ENCODE measurements at places on chromosomes 12 and 14.

- DNase-seq: no peak
Observed at GRCh38 chr14:77071938-77072388, 26.1 kb upstream of the CIPC start.

DNA sequence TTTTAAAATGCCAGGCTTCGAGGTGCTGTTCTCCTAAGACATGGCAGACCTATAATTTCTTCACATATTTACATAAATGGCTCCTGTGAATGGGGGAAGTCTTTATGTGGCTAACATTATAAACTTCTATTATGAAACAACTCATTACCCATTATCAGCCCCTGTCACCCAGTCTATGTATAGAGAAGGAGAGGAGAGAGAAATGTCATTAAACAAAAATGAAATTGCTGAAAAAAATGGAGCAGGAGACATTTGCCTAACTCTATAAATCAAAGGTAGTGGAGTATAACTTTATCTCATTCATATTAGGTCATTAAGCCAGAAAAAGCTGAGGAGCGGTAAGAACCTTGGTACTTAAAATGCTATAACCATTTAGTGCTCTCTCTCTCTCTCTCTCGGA, 71.9 kb upstream of the KRR1 start:
- no peak for DNase-seq

DNA sequence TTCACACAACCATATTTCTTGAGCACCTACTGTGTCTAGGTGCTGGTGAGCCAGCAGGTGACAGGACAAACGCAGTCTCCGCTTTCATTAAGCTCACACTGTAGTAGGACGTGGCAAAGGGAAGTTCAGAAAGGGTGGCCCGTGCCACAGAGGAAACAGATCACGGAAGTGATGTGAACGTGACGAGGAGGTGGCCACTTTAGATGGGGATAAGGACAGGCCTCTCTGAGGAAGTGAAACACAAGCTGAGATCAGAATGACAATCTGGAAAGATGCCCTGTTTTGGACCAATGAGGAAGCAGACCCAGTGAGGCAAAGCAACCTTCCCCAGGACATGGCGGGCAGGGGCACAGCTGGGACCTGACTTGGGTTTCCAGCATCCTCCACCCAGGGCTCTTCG, 127.4 kb upstream of the PRMT8 start:
- DNase-seq: no peak

DNA sequence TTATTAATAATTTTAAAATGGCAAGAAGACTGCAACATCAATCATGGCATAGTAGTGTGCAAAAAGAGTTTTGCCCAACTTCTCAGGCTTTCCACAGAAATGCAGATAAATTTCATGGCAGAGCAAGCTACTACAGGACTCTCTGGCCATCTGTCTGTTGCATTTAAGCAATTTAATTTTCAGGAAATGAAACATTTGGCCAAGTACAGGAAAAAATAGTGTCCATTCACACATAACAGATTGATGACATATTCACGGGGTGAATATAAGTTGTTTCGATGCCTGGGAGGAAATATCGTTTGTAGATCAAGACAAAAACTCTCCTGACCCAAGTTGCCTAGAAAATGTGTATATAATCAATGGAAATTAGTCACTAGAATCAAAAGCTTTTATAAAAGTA, 324.0 kb downstream of the PRKD1 start:
- DNase-seq: no peak

GRCh38 chr12:31015215-31015614, 58.4 kb upstream of the DDX11 start:
- no peak for DNase-seq

DNA sequence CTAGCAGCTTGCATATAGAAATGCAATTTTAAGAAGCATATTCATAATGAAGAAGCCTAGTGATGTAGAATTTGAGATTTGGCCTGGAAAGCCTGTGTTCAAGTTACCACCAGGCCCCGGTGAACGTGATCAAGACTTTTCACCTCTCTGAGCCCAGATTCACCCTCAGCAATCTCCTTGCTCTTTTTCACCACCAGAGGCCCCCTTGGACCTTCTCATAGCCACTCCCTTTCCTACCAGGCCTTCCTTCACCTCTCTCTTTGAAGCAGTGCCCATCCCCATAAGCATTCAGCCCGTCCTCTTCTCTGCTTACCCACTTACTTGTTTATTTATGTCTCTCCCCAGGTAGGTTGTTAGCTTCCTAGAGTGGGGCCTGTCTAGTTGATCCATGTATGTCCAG, 1280.9 kb downstream of the AACS start:
- no peak for DNase-seq

GRCh38 chr14:49621114-49621881, 699 bp downstream of the MGAT2 start:
- peak; percentile 66 for DNase-seq

DNA sequence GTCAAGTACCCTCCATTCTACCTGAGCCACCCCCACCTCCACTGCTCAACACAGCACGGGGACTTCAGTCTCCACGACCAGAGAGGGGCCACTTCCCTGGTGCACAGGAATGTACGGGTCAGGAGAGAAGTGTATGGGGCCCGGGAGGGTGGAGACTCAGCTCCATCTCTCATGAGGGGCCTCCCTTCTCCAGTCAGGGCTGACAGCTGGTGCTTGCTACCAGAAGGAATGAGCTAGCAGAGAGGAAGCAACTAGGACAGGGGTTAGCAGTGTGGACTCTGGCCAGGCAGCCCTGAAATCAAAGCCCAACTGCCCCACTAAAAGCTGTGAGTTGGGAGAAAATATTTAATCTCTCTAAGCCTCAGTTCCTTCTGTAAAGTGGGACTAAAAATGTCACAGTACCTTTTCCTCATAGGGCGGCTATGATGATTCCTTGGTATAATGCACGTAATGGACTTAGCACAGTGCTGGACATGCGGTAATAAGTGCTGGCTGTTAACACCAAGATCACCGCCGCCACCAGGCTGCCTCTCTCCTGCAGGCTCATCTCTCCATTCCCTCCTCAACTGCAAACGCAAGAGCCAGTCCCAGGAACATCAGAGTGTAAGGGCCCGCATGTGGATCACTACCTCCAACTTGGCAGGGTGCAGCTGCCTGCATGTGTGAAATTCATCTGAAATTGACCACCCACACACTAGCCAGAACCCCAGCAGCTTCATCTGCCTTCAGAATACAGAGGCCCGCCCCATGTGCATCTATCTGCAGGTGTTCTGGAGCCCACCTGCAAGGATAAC, 14.6 kb downstream of the ACTN1 start:
- peak; percentile 83 for DNase-seq

DNA sequence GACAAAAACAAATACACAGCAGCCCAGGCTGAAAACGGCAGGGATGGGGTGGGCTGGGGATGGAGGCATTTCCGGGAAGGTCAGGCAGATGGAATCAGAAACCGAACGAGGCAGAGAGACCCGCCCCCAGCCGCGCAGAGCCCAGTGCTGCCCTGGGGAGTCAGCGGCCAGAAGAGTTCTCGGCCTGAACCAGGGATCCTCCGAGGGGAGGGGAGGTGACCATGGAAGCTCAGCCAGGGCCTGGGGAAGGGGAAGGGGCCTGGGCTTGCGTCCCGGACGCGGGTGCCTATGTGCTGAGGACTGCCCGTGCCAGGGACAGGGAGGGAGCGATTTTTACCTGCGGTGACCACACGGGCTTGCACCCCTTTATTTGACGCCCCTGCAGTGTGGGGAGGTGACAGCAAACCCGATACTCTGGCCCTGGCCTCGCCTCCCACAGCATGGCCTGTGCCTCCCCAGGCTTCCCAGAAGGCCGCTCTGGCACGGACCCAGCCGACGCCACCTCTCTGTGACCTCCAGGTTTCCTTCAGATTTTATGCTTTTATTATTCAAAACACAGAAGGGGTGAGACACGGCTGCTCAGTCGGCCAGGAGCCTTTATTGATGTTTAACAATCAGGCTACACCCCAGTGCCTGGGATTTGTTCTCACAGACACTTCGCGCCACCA, 7.7 kb downstream of the LRCOL1 start:
- DNase-seq: no peak

- DNase-seq: no peak
Observed at GRCh38 chr14:105056303-105056831, 8.9 kb downstream of the GPR132 start.

- DNase-seq: peak; percentile 62
Observed at GRCh38 chr12:100216337-100216736, 15.7 kb downstream of the ACTR6 start.

GRCh38 chr12:117092511-117092780, 6.8 kb downstream of the TESC start:
- DNase-seq: no peak

DNA sequence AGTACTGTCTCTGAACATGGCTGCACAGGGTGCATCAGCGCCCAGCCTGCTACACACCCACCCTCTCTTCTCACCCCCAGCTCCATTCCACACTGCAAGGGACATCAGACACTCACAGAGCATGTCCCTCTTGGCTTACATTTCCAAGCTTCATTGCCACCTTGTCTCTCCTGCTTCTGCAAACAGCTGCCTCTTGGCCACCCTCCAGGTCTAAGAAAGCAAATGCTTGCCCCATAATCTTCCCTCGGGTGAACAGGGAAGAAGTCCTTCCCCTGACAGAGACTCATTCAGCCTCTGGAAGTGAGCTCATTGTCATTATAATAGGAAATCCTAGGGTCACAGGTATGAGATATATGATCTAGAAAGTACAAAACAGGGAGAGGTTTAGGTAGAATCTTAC, 505.2 kb downstream of the RMST start:
- no peak for DNase-seq

DNA sequence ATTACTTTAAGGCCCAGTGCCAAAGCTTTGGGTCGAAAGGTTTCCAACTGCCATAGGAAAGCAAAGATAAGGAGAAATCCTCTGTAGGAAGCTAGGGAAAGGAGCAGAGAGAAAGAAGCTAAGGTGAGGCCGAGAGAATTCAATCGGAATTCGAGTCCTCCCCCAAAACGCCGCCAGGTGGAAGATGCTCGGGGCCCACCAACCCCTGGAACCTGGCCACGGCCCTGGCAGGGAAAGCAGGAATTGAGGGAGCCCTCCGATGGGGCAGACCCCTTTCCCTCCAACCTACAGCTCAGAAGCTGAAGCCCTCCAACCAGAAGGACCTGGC, 498 bp downstream of the GMFB start:
- peak; percentile 46 for DNase-seq

DNA sequence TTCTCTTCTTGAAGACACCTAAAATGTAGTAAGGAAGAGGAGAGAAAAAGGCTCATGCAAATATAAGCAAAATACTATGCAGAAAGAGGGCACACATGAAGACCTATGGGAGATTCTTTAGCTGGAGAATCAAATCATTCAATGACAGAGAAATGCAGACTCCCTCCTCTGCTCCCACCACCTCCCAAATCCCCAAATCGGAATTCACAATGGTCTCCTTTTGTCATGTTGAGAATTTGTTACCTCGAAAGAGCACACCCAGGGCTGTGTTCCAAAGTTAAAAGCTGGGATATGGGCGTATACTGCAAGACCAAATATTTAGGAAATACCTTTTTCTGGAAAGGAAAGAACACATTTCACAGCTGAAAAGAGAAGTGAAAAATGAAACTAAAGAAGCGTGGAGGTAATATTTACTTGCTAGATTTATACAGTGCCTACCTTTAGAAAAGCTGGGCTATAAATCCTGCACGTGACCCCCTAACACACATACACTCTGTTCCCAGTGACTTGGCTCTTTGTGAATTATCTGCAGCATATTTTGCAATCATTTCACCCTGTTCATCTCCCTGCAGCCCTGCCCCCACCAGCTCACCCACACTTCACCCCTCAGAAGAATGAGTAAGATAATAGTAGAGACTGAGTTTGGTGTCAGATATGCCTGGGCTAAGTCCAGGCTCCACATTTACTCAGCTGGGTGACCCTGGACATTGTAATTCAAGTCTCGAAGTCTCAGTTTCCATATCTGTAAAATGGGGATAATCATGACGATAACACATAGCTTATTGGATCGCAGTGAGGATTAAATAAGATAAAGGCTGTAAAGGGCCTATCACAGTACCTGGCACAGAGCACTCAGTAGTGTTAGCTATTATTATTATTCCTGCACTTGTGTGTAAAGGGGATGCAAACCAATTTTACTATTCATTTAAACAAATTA, 2.9 kb upstream of the CACNA1C start:
- peak; percentile 92 for DNase-seq

DNA sequence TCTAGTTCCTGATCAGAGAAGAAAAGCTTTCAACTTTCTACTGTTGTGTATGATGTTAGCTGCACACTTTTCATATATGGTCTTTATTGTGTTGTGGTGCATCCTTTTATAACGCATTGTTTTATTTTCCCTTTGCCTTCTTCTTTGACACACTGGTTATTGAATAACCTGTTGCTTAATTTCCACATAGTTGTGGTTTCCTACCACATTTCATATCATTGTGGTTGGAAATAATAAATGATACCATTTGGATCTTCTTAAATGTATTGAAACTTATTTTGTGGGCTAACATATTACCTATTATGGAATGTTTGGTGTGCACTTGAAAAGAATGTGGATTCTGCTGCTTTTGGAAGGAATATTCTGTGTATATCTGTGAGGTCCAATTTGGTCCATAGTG, 64.9 kb downstream of the GPHN start:
- DNase-seq: no peak

- no peak for DNase-seq
Observed at GRCh38 chr14:60848066-60848465, 113.5 kb downstream of the MNAT1 start.

GRCh38 chr12:132522592-132523380, 32.8 kb downstream of the FBRSL1 start:
- DNase-seq: no peak

GRCh38 chr12:68370006-68370590, 37.9 kb upstream of the MDM1 start:
- no peak for DNase-seq

- no peak for DNase-seq
Observed at GRCh38 chr12:24796876-24797275, 152.0 kb downstream of the BCAT1 start.

DNA sequence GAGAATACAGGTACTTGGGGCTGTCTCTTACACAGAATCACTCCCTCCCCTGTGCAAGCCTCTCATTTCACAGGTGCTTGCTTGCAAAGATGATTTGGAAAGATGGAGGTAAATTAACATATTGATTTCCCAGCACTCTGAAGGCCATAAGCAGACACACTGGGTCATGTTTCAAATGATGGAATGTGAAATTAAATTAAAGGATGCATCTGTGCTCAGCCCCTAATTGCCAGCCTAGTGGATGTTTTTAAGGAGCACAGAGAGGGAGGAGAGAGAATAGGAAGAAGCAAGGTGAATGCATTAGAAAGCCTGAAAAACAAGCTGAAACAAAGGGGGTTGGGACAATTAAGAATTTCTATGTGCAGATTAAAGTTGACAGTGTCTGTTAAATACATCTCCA, 96.1 kb upstream of the GRIP1 start:
- no peak for DNase-seq

DNA sequence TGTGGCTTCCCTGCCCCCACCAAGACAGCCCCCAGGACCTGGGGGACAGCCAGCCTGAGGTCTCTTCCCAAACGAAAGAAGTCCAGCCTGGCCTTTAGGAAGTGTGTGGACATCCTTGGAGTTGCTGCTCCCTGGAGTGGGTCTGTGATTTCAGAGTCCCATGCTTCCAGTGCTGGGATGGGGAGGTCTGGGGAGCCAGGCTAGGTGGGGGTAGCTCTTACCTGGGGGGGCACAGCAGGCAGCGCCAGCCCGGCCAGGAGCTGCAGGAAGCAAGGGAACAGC, 509 bp downstream of the PGF start:
- DNase-seq: no peak

- peak; percentile 60 for DNase-seq
Observed at GRCh38 chr12:1797011-1797901, 23.1 kb upstream of the LRTM2 start.

All from small intestine (tissue), 16 donors.